Activated CD8-positive, alpha-beta memory T cell treated with anti-CD3 and anti-CD28 coated beads for 24 hours (primary cell): ENCODE measurements at places on chromosomes 13 and 19.

- peak; percentile 96 for DNase-seq
Measured at GRCh38 chr19:3075605-3076431, 13.5 kb upstream of the TLE5 start.

- DNase-seq = no peak
Measured at GRCh38 chr13:31094331-31095015, 67.2 kb downstream of the HSPH1 start.

GRCh38 chr13:76991432-76991795, 467 bp upstream of the CLN5 start:
- DNase-seq = no peak

DNA sequence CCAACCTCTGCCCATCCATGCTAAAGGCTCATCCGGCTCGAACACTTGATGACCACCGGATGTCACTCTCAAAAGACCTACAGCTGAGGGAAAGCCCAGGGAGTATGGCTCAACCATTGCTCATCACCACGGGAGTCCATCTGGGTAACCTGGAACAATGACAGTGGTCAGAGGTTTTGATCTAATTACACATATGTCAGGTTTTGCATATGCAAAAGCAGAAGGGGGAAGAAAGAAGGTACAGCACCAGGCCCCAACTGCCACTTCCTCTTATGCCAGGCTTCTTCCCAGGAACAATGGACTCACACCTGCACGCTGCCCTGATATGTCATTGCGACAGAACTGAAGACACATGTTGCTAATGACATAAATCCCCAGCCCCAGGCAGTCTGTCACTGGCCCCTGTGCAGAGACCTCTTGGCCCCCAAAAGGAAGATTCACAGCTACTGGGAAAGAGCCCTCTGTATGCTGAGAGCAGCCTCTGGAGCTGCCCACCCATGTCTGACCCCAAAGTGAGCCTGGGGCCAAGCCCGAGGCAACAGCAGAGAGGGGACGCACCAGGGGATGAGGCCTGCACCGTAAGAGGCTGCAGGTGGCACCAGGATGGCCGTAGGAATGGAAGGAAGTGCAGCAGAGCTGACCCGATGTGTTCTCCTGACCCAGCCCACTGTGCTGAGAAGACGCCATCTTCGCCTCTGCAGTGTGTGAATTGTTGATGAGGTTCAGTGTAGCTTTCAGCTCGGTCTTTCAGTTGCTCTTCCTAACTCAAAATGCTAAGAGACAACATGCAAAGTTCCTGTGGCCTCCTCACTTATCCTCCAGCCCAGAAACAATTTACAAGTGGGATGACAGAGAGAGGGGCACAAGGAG, 26.3 kb downstream of the EPS15L1 start:
- DNase-seq = no peak

DNA sequence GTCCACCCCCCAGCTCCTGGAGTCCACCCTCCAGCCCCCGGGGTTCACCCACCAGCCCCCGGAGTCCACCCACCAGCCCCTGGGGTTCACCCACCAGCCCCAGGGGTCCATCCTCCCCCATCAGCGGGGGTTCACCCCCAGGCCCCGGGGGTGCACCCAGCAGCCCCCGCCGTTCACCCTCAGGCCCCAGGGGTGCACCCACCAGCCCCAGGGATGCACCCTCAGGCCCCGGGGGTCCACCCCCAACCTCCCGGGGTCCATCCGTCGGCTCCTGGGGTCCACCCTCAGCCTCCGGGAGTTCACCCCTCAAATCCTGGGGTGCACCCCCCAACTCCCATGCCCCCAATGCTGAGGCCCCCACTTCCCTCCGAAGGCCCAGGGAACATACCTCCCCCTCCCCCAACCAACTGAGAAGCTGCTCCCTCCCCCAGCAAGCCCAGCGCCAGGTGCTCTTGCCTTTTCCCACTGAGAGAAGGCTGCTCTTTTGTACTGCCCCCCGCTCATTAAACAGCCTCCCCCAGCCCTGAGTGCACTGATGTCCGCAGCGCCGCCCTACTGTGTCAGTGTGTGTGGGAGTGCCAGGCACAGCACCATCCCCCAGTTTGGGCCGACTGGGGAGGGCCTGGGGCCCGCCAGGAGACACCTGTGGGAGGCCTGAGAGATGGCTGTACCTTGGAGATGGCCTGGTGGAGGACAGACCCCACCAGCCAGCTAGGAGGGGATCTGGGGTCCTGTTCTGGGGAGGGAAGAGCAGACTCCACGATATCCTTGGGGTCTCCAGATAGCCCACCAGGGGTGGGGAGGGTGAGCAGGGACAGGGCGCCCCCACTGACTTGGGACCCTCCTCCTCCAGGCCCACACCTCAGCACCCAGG, 750 bp upstream of the AMH start:
- DNase-seq = no peak

- DNase-seq = no peak
Measured at GRCh38 chr13:41833201-41833600, 127.7 kb downstream of the VWA8 start.

GRCh38 chr13:66138172-66138811, 1091.8 kb downstream of the PCDH9 start:
- no peak for DNase-seq

GRCh38 chr19:6412447-6413091, 12.0 kb downstream of the KHSRP start:
- DNase-seq = peak; percentile 78

DNA sequence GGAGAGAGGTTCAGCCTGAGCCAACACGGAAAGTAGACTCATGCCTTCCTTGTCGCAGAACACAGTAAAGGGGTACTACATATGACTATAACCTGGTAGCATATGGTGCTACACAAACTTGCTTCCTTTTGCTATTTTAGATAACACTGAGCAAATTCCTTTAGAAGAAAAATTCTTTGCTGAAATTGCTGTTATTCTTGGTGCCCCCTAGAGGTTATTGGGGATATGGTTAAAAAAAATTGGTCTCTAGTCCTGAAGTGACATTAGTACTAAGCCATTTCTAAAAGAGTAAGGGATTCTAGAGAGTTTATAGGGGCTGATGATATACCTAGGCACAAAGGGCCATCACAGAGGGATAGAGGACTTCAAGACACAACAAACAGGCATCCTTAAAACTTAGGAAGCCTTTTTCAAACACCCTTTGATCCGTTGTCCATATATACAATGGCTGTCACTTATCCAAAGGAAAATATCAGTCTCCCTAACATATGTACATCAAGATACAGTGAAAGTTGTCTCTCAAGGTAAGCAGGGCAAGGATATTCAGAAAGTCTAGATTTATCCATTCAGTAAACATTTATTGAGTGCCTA, 13.9 kb upstream of the HS6ST3 start:
- no peak for DNase-seq

- DNase-seq = no peak
Measured at GRCh38 chr13:94286581-94286980, 192.9 kb downstream of the DCT start.

DNA sequence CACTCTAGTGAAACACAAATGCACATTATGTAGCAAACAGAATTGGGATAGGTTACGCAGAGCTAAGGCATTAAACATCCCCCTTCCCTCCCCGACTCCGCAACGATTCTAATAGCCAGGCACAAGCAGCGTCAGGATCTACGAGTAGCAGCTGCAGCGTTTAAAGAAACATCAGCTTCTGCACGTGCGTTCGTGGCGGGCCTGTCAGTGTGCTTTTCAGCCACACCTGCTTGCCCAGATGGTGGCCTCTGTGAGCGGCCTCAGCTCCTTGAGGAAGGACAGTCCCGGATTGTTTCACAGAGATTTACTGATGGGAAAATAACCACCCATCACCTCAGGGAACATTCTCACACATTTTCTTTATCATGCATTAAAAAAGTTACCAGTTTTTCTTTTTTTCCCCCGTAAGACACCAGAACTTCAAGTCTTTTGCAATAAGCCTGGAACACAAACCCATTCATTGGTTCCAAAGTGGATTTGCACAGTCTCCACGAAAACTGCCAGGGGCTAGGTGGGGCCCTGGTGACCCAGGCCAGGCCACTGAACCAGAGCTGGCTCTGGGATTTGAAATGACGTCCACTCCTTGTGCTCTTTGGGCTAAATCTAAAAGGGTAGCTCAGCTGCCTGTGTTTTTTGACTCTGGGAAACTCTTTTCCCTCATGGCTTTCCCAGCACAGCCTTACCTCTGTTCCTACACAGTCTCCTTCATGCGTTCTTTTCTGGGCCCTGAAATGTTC, 325.5 kb downstream of the KCNRG start:
- DNase-seq = no peak

DNA sequence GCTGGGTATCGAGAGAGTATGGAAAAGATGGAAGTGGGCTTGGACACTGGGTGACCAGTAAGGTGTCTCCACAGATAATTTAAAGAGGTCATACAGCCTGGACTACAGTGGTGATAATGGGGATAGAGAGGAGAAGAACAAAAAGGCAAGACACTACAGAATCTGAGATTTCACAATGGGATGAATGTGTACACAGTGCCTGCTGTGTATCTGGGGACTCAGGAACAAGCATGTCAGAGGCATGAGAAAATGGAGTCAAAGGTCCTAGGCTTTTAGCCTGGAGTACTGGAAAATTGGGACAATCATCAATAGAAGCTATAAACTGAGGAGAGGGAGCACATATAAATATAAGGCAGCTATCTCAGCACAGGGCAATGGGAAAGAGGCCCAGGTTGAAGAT, 69.4 kb downstream of the TSC22D1 start:
- DNase-seq = no peak

DNA sequence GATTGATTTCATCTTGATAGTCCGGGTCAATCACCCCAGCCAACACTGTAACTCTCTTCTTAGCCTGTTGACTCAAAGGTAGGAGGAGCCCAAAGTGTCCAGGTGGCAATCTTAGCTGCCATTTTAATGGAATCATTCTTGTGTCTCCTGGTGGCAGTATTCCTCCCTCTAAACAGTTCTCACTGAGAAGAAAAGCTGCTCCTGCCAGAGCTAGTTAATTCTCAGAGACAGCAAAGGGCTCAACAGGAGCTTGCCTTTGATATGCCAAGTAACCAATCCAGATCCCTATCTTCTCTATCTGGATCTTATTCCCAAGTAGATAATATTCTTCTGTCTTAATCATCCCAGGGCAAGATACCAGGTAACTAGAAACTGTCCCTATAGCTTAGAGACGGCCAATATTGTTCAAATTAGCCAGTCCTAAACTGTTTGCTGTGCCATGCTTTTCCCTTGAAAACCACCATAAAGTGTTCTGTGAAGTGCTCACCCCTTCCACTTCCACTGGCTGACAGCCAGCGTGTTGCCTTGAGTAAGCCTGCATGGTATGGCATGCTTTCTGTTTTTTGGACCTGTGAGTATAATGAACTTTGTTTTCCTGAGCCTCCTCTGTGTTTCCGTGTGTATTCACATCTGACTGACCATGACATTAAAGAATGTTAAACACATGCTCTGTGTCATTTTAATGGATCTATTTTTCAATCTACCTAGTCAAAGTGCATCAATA, 463.7 kb upstream of the SLITRK5 start:
- DNase-seq = no peak

- no peak for DNase-seq
Measured at GRCh38 chr13:100356889-100357288, 231.7 kb downstream of the GGACT start.

- DNase-seq = no peak
Measured at GRCh38 chr19:9885077-9885552, 50.0 kb downstream of the PIN1 start.

DNA sequence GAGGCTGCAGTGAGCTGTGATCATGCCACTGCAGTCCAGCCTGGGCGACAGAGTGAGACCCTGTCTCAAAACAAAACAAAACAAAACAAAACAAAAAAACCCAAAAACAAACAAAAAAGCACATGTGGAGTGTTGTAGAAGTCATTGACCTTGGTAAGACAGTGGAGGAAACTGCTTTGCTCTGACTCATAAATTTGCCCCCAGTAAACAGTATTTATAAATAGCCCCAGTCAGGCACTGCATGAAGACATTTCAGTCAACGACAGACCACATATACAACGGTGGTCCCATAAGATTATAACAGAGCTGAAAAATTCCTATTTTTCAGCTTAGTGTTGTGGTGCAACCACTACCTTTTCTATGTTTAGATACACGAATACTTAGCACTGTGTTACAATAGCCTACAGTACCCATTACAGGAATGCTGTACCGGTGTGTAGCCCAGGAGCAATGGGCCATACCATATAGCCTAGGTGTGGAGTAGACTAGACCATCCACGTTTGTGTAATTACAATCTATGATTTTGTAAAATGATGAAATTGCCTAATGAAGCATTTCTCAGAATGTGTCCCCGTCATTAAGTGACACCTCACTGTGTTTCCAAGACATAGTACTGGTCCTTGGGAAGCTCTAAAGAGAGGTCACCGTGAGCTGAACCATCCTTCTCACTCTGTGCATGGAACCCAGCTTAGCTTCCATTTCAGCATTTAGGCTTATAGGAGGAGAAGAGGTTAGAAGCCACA, 1.1 kb downstream of the ARL11 start:
- DNase-seq = no peak

GRCh38 chr13:109156181-109156935, 526.9 kb downstream of the MYO16 start:
- no peak for DNase-seq

GRCh38 chr19:10912619-10913018, 15.8 kb downstream of the YIPF2 start:
- no peak for DNase-seq

DNA sequence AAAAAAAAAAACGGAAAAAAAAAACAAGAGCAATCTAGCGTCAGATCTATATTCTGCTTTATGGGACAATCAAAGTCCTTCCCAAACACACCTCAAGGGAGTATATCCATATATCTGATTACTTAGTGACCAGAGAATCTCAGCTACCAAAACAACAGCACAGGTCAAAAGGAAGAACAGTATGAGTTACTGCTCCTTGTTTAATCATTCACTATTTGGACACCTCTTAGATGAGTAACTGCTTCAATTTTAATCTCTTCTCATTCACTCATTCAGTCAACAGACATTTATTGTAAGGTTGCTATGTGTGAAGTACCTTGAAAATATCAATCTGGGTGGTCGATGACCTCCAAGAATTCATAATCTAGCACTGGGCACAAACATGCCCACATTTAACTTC, 193.2 kb downstream of the IRS2 start:
- no peak for DNase-seq

DNA sequence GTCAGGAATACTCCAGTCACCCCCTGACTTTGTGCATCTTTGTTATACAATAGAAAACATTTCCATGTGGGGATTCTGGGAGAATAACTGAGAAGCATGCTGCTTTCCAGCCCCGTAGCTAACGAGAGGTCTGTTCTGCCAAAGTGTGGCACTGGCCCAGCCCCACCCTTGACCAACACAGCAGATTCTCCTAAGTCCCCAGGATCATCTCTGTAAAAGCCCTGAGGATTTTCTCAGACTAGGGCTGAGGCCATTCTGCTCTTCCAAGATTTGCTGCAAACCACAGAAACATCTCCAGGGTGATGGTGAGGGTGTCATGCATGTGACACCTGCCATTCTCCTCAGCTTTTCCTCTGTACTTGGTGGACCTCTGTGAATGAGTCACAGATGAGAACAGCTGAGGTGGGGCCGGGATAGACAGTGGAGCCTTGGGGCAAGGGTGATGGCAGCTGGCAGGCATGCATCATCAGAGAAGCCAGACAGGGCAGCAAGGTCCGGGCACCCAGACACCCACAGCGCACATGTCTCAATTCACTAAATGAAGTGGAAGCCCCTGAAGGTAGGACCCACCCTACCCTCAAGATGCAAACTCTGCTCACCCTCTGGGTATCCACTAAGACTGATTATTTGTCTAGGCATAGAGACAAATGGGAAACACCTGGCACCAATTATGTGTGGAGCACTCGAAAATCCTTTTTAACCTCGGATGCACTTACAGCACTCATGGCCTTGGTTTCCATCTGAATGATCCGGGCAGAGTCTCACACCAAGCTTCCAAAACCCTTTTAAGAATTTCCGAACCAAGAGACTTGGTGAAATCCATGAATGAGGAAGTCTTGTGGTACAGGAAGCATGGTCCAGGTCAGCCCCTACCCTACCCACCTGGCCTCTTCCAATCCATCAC, 20.1 kb upstream of the DOCK9 start:
- no peak for DNase-seq
